ENCODE measurements at places on chromosomes 2 and 18. TPM values are rescaled to one million over a fixed set of nuclear protein-coding genes. Genes with fewer than 3 reads are reported as not detected.
A peak's percentile ranks its signal among the peaks of the same experiment; 100 is the strongest.

- H3K27ac ChIP-seq = no peak overlapping the region
- no peak for DNase-seq
- H3K27me3 ChIP-seq = peaks cover 11% of the 10 kb centered on the region
These were observed 65.8 kb downstream of the PARD3B start for GRCh38 chr2:204611017-204611631.

- no peak overlapping the region for H3K27ac ChIP-seq
- H3K36me3 ChIP-seq = peaks cover 3% of the 10 kb centered on the region
- no peak for DNase-seq
- H3K4me3 ChIP-seq = no peak overlapping the region
These were observed 200.4 kb downstream of the MEMO1 start for GRCh38 chr2:31810200-31810917.

DNA sequence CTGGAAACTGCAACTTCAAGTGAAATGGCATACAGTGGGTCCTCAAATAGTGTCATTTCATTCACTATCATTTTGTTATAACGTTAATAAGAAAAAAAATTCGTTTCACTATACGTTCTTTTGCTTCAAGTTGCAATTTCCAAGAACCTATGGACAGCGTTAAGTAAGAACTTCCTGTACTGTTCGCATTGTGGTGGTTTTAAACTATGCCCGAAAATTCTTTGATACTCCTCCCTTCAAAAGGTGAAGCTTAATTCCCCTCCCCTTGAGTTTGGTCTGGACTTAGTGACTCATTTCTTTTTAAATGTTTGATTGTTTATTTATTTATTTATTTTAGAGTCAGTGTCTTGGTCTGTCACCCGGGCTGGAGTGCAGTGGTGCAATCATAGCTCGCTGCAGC, 20.7 kb downstream of the GNLY start:
- no peaks in the 10 kb centered on the region for H3K27me3 ChIP-seq
- H3K4me1 ChIP-seq = peaks cover 54% of the 10 kb centered on the region
- H3K27ac ChIP-seq = peak overlapping the region; percentile 67
- DNase-seq = no peak
- no peaks in the 10 kb centered on the region for H3K36me3 ChIP-seq

DNA sequence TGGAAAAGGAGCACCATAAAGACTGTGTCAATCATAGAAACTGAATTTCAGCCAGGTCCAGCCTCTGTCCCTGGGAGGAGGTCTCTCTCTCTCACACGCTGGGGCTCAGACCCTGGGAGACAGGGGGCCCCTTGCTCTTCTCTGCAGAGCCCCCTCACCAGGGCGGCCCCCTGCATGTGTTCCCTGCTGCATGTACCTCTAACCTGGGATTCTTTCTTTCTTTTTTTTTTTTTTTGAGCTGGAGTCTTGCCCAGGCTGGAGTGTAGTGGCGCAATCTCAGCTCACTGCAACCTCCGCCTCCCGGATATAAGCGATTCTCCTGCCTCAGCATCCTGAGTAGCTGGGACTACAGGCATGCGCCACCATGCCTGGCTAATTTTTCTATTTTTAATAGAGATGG, 46.5 kb downstream of the TPO start:
- H3K27me3 ChIP-seq = no peaks in the 10 kb centered on the region
- H3K4me1 ChIP-seq = no peaks in the 10 kb centered on the region
- no peak overlapping the region for H3K4me3 ChIP-seq
- no peak overlapping the region for H3K27ac ChIP-seq
- H3K36me3 ChIP-seq = no peaks in the 10 kb centered on the region

- no peak for DNase-seq
- H3K4me3 ChIP-seq = no peak overlapping the region
- no peaks in the 10 kb centered on the region for H3K4me1 ChIP-seq
These were observed 159.4 kb downstream of the DYSF start for GRCh38 chr2:71612581-71613402.

GRCh38 chr2:40658941-40659340, 207.1 kb upstream of the SLC8A1 start:
- DNase-seq = no peak
- H3K4me1 ChIP-seq = no peaks in the 10 kb centered on the region
- no peaks in the 10 kb centered on the region for H3K27me3 ChIP-seq
- H3K36me3 ChIP-seq = no peaks in the 10 kb centered on the region
- H3K27ac ChIP-seq = no peak overlapping the region

- H3K4me3 ChIP-seq = no peak overlapping the region
- H3K27me3 ChIP-seq = peaks cover 22% of the 10 kb centered on the region
These were observed 94.8 kb upstream of the CYP1B1 start for GRCh38 chr2:38170733-38171132.

DNA sequence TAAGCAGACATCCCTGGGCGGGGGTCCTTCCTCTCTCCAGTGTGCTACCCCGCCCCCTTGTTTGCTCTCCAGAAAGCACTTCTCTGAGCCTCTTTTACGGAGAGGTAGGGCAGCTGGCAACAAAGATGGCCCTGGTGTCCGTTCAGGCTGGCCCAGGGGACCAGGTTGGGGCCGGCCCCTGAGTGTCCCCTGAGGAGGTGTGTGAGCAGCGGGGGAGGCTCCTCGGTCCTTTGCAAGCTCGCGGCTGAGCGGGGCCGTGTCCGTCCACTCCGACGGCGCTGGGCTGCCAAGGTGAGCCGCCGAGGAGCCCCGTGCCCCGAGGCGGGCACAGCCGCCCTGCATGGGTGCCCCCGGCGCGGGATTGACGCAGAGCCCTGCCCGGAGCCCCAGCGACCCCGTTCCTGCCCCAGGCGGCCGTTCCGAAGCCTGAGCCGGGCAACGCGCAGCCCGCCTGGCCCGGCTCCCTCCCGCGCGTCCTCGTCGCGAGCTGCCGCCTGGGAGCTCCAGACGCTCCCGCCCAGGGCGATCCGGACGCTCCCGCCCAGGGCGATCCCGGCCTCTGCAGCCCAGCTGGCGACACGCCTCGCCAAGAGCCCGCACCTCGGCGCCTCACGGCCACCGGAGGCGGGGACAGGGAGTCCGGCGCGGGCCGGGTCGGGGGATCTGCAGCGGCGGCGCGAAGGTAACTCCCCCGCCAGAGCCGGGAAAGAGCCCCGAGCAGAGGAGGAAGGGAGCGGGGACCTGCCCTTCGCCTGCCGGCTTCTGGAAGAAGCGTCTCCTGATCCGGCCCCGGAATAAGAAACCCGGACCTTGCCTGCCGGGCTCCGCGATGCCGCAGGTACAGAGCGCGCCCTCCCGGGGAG, at the start of gene PROKR1:
TSS of gene PROKR1 (plus strand) at position 569 of the 863 bp plus-strand sequence. CDS start 2,243 bp downstream, outside the sequence.
- no peak for DNase-seq
- no peak within 1 kb of the TSS for H3K27ac ChIP-seq
- H3K4me1 ChIP-seq = peaks cover 12% of the 10 kb centered on the region
- peak within 1 kb of the TSS; percentile 8 for H3K4me3 ChIP-seq
- peaks cover 3% of the 10 kb centered on the region for H3K36me3 ChIP-seq

- H3K4me1 ChIP-seq = no peaks in the 10 kb centered on the region
- H3K4me3 ChIP-seq = no peak overlapping the region
- H3K27me3 ChIP-seq = peaks cover 13% of the 10 kb centered on the region
- no peak for DNase-seq
- no peak overlapping the region for H3K27ac ChIP-seq
These were observed 3.3 kb downstream of the DSC2 start for GRCh38 chr18:31098878-31099277.

- peaks cover 16% of the 10 kb centered on the region for H3K36me3 ChIP-seq
- no peak for DNase-seq
- peaks cover 67% of the 10 kb centered on the region for H3K4me1 ChIP-seq
- peak overlapping the region; percentile 68 for H3K4me3 ChIP-seq
- peak overlapping the region; percentile 99 for H3K27ac ChIP-seq
These were observed 188.6 kb downstream of the ARL4C start for GRCh38 chr2:234308073-234308812.

DNA sequence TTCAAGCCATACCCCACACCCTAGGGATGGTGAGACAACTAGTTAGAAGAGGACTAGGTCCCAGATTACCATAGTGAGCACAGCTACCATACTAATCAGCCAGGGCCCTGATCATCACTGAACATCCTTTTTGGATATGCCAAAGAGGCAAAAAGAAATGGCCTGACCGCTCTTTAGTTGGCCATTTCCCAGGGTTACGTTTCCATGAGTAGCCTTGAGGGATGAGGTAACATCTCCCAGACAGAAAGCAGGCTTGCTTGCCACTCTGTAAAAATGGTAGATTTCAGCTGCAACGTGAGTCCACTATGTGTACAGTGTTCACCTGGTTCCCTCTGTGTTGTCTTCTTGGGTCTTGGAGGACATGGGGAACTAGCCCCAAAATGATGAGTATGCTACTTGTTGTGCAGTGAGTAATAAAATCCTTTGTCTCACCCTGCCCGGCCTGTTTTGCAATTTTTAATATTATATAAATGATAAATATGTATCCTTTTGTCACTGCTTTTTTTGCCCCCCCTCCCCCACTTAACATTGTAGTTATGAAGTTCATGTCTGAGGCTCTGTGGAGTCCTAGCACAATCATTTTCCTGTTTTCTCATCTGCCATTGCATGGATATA, 8.9 kb upstream of the GALM start:
- no peak for DNase-seq
- H3K36me3 ChIP-seq = peaks cover 1% of the 10 kb centered on the region
- peaks cover 69% of the 10 kb centered on the region for H3K4me1 ChIP-seq

- no peaks in the 10 kb centered on the region for H3K27me3 ChIP-seq
- no peak overlapping the region for H3K4me3 ChIP-seq
- H3K27ac ChIP-seq = no peak overlapping the region
- H3K4me1 ChIP-seq = peaks cover 29% of the 10 kb centered on the region
These were observed 142.4 kb downstream of the THADA start for GRCh38 chr2:43453179-43454170.

- no peaks in the 10 kb centered on the region for H3K4me1 ChIP-seq
- H3K27me3 ChIP-seq = peaks cover 10% of the 10 kb centered on the region
- no peaks in the 10 kb centered on the region for H3K36me3 ChIP-seq
- no peak overlapping the region for H3K27ac ChIP-seq
These were observed 13.5 kb downstream of the ABCG8 start for GRCh38 chr2:43852196-43852730.

- H3K27me3 ChIP-seq = peaks cover 2% of the 10 kb centered on the region
- no peak overlapping the region for H3K27ac ChIP-seq
- H3K36me3 ChIP-seq = no peaks in the 10 kb centered on the region
- H3K4me1 ChIP-seq = peaks cover 18% of the 10 kb centered on the region
These were observed 127.5 kb downstream of the DTNB start for GRCh38 chr2:25545899-25546298.

- no peak for DNase-seq
- no peaks in the 10 kb centered on the region for H3K36me3 ChIP-seq
- peaks cover 42% of the 10 kb centered on the region for H3K27me3 ChIP-seq
- H3K4me1 ChIP-seq = no peaks in the 10 kb centered on the region
- no peak overlapping the region for H3K27ac ChIP-seq
- H3K4me3 ChIP-seq = no peak overlapping the region
These were observed 13.4 kb upstream of the DLX2 start for GRCh38 chr2:172116107-172116506.

DNA sequence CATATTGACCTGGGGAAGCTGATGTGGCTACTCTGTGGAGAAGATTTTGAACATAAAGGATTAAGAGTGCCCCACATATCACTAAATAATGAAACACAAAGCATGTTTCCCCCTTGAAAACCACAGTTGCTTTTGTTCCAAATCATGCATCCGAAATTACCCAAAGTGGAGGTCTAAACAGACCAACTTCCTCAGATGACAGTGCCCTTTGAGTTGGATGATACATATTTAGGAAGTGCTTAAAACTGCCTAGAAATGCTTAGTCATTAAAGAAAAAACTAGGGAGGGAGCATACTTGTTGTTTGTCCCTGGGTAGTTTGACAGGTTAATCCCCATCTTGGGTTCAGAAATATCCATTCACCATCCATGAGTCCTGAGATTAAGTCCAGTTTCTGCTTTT, 1070.3 kb downstream of the SUCLG1 start:
- H3K27ac ChIP-seq = no peak overlapping the region
- no peak overlapping the region for H3K4me3 ChIP-seq
- no peaks in the 10 kb centered on the region for H3K27me3 ChIP-seq

- H3K36me3 ChIP-seq = peaks cover 20% of the 10 kb centered on the region
- H3K4me1 ChIP-seq = no peaks in the 10 kb centered on the region
- no peak for DNase-seq
These were observed 33.7 kb downstream of the BOK start for GRCh38 chr2:241592126-241592845.

GRCh38 chr2:69253611-69254301, 133.3 kb downstream of the GFPT1 start:
- H3K4me3 ChIP-seq = no peak overlapping the region
- H3K36me3 ChIP-seq = no peaks in the 10 kb centered on the region
- H3K27ac ChIP-seq = no peak overlapping the region
- no peaks in the 10 kb centered on the region for H3K4me1 ChIP-seq

GRCh38 chr2:16396986-16397385, 268.6 kb downstream of the CYRIA start:
- DNase-seq = no peak
- no peaks in the 10 kb centered on the region for H3K27me3 ChIP-seq
- H3K4me1 ChIP-seq = no peaks in the 10 kb centered on the region
- H3K27ac ChIP-seq = no peak overlapping the region

DNA sequence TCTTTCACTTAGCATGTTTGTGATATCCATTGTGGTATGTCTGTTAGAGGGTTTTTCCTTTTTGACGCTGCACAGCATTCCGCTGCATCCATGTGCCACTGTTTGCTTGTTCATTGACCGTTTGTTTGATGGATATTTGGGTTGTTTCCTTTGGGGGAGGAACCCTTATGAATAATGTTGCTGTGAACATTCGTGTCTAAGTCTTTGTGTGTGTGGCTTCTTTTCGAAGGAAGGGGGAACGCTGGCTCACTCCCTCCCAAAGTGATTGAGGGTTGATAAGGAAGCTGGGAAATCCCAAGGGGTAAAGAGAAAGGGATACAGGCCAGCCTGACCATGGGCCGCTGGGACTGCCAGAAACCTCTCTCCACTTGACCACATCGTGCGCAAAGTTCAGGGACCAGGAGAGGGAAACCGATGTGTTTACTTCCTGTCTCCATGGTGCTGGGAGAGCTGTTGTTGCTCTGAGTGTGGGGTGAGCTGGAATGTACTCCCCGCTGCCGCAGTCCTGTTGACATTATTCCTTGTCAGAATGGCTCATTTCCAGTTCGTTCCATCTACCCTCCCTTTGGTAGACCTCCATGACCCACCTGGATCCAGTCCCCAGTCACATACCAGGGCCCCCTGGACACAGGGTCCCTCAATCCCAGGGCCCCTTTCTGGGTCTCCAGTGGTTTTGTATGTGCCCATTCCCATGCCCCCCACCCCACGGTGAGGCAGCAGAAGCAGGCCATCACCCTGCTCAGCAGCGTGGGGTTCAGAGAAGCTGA, 39.6 kb downstream of the HS1BP3 start:
- no peaks in the 10 kb centered on the region for H3K4me1 ChIP-seq
- no peak overlapping the region for H3K27ac ChIP-seq
- H3K36me3 ChIP-seq = no peaks in the 10 kb centered on the region
- H3K27me3 ChIP-seq = peaks cover 4% of the 10 kb centered on the region
- no peak overlapping the region for H3K4me3 ChIP-seq
- no peak for DNase-seq

DNA sequence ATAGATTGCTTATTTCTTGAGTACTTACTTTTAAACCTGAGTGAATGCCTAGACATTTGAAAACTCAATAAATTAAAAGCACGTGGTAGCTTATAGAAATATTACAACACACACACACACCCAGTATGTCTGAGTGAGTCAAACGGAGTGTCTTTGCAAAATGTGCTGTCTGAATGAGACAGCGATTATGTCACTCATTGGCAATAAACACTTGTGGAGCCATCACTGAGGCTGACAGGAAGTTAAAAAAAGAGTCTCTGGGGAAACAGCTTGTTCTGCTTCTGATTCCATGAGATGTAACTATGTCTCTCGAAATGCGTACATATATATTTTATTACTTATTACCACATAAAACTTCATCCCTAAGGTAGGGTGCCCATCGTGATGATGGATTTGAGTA, 22.3 kb upstream of the VPS4B start:
- DNase-seq = no peak
- peaks cover 5% of the 10 kb centered on the region for H3K27me3 ChIP-seq
- no peaks in the 10 kb centered on the region for H3K4me1 ChIP-seq

The SP5 gene
- total RNA-seq = not detected

The CKAP2L gene
- total RNA-seq = 21.2 TPM

The AGXT gene
- total RNA-seq = not detected

The SLC9A4 gene
- not detected for total RNA-seq

The ATP6V1B1 gene
- not detected for total RNA-seq

The COQ10B gene
- total RNA-seq = 26.9 TPM

The CTDP1 gene
- total RNA-seq = 45.9 TPM

The BMP10 gene
- total RNA-seq = not detected

The SERPINB2 gene
- not detected for total RNA-seq
